Peyer's patch (tissue), 4 donors: ENCODE measurements at places on chromosomes 5 and 9.

DNA sequence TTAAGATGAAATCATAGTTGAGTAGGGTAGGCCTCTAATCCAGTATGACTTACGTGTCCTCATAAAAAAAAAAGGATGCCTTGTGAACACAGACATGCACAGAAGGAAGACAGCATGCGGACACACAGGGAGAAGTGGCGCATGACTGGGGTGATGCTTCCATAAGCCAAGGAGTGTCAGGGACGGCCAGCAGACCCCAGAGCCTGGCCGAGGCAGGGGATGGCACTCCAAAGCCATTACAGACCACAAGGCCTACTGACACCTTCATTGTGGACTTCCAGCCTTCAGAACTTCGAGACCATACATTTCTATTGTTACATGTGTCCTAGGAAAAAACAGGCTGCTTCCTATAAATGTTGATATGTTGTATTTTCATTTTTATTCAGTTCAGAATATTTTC lies 19.9 kb downstream of the EHMT1 start:
- DNase-seq = no peak

- DNase-seq = no peak
These were observed 25.7 kb downstream of the NCS1 start for GRCh38 chr9:130197888-130198287.

GRCh38 chr5:164335837-164336236 lies 830.4 kb downstream of the MAT2B start:
- no peak for DNase-seq

DNA sequence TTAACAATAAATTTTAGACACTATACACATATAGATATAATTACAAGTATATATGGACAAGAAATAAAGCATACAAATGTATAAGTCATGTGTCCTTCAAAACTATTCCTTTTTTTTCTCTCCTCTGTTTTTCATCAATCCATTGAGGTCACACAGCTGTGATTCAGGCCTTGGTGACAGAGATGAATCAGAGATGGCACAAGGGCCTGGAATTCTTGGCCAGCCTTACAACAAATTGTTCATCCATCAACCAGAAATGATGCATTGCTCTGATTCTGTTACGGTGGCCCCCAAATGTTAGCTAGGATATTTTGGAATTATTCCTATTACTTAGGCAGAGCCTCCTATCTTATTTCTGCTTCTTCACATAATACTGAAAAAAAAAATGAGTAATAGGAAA lies 108.7 kb upstream of the MPDZ start:
- no peak for DNase-seq

- DNase-seq = no peak
These were observed 401.1 kb upstream of the RGMB start for GRCh38 chr5:98372351-98372750.

DNA sequence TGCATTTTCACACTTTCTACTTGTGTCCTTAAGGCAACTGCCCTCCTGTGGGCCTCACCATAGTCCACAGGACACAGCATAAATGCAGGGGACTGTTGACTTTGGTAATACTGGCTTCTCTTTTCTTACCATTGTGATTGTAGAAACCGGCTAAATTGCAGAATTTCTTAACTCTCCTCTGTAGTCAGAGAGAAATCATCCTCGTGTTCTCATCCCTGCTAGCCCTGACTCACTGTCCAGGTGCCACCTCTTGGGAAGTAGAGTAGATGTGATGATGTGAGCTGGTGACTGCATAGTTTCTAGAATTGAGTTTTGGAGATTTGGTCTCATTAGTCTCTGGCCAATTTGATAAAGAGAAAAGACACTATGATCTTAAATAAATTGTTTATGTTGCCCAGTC lies 5.5 kb downstream of the PHF24 start:
- no peak for DNase-seq

DNA sequence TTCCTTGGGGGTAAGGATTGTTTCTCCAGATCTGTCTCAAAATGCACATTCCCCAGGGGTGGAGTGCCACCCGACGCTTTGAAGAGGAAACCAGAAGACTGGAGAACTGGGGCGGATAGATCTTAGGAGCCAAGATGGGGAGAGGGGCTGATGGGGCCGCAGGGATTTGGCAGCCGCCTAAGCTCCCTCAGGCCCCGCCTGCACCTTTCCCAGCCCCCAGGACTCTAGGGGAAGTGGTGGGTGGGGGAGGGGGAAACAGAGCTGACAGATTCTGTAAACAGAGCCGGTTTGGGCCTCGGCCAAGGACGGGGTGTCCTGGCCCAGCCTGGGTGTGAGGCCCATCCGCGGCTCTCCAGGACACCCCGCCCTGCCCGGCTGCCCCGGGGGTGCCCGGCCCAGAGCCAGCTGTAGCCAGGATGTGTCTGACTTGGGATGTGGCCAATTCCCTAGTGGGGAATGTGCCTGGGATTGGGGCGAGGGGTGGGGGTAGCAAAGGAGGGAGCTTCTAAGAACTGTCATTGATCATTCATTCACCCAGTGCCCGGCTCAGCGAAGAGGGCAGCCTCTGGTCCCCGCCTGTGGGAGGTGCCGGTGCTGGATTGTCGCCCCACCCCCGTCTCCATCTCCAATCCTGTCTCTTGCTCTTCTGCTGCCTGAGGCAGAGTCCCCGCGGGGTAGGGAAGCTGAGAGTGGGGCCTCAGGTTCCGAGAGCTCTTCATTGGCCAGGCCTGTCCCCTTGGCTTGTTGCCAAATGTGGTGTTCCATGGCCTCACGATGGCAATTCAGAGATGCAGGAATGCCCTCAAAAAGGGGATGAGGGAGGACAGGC lies 54.8 kb upstream of the CDKN2AIPNL start:
- peak; percentile 99 for DNase-seq

- DNase-seq = no peak
These were observed 122.0 kb downstream of the WDR70 start for GRCh38 chr5:37501152-37501551.

DNA sequence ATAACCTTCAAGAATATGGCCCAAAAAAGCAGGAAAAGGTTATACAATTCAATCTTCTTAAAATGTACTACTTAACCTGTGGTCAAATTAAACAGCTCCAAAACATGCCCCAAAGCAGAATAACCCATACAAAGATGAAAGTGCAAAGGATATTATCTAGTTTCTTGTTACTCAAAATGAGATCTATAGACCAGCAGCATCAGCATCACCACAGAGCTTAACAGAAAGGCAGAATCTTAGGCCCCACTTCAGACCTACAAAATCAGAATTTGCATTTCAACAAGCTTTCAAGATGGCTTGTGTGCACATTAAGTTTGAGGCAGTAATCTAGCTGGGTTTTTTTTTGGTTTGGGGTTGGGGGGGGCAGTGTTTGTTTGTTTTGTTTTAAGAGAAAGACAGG lies 54.0 kb downstream of the SCAI start:
- no peak for DNase-seq

- no peak for DNase-seq
These were observed 16.4 kb downstream of the FCN2 start for GRCh38 chr9:134896834-134897583.

DNA sequence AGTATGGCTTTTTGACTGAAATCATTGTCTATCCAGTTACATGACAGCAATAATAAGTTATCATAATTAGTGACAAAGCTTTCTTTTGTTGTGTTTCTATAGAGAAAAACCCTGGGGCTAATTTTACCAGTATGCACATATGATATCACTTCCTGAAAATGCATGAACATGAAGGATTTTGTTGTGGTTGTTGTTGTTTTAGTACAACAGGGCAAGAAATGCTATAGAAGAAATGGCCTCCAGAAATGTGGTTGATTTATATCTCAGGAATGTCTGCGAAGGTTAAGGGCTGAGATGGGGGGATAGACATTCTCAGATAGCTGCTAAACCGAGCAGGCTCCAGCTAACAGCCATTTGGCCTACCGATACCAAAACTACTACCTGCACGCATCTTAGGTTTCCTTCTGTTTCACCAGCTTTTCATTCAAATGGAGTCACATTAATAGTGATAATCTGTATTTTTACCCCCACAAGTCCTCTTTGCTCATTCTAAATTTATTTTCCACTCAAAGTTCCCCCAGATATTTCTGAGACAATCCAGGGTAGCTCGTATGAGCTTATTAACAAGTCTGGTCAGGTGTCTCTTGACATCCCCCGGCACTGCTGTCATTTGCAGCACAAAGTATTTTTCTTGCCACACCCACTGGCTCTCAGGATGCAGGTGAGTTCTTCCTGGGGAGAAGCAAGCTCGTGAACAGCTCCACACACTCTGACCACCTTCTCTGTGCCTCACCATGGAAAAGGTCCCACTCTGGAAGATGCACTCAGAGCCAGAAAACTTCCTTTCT lies 232.4 kb upstream of the GAS1 start:
- DNase-seq = no peak

DNA sequence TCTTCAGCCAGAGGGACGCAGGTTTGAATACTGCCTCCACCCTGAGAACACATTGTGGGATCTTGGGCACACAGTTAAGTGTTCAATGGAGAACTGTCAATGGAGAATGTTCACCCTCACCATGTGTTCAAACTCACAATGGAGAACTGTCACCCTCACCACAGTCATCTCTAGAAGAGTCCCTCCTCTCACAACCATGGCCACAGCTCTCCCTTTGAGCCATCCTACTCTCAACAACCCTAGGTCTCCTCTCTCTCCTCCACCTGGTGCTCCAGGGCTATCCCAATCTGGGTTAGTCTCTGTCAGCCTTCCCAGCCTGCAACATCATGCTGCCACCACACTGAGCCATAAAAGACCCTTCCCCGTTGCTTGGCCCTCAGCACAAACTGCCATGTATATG lies 36.3 kb upstream of the HAND1 start:
- DNase-seq = no peak

DNA sequence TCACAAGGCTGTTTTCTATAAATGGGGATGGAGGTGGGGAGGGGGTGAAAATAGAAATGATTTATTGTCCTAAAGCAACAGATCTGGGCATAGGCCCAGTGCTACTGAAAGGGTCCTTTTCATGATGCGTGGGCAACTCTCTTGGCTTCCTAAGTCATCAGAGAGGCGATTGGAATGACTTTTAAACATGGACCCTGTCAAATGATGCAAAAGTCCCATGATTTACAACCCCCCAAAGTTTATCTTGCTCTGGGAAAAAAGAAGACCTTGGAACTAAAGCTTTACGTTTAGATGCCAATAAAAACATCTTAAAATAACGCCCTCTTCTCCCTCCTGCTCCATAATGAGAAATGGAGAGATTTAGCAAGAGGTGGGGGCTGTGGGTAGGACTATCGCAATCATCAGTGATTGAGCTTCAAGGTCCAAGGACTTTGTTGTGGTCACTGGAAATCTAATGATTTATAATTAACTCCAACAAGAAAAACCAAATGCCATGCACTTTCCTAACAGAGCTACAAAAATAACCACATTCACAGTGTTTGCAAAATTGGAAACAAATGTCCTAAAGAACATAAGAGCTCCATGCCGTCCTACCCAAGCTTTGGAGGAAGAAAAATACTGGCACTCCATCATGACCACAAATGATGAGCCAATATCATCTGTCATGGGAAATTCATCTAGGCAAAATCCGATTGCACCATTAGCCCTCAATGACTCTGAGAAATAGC lies 167.5 kb upstream of the CLINT1 start:
- DNase-seq = no peak

GRCh38 chr9:2655411-2655901 lies 33.9 kb downstream of the VLDLR start:
- DNase-seq = no peak

DNA sequence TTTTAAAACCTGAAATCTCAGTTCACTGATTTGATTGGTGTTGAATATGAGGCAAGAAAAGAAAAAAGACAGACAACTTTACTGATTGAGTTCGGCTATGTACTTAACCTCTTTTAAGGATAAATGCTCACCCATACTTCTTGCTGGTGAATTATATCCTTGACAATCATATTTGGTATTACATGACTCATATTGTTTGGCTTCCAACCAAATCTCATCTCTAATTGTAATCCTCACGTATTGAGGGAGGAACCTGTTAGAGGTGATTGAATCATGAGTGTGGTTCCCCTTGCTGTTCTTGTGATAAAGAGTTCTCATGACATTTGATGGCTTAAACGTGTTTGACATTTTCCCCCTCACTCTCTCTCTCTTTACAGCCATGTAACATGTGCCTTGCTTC lies 255.6 kb upstream of the IZUMO3 start:
- DNase-seq = no peak

- no peak for DNase-seq
These were observed 10.6 kb downstream of the CDC42SE2 start for GRCh38 chr5:131274326-131275063.

DNA sequence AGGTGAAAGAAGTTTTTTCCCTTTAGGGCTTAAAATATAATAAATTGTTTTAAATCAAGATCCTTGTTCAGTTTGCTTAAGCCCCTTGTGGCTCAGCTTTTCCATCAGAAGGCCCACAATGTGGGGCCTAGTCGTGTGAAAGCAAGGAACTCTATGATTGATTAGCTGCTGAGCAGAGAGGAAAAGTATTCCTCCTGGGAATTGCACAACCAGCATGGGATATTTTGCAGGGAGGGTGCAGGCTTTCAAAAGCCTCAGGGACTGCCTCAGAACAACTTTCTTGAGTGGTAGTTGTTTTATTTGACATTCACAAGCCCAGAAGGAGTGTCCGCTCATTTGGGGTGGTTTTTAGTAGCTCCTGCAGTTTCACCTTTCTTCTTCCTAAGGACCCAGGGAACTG lies 19.8 kb downstream of the TTC23L start:
- no peak for DNase-seq

DNA sequence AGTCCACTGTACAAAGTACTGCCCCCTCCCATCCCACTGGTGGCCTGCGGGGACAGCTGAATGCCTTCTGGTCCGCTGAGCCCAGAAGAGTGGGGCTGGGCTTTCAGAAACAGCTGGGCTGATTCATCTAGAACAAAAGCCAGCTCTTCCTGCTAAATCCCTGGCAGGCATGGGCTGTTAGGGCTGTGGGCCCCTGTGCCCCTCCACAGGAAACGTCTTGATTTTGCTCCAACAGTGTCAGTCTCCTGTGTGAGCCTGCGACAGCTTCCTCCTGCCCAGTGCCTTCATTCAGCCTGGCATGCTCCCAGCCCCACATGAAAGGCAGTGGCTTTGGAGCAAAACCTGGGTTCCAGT lies 6.9 kb upstream of the GSN start:
- DNase-seq = no peak

GRCh38 chr5:88502179-88503040 lies 233.8 kb upstream of the TMEM161B start:
- DNase-seq = no peak

DNA sequence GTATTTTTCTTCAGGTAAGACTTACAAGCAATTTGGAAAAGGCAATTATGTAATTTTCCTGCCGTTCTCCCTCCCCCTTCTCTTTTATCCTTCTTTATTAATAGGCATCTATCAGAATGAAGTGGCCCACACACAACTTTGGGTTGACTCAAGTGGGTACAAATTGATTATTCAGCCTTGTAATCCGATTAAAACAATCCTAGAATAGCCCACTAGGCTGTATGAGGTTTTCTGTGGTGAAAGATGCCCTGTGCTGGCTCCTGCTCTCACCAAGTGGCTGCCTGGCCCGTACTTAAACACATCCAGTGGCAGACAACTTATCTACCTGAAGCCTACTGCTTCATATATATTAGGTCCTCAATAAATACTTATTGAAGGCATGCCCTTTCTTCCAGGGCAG lies 177.3 kb upstream of the C9orf72 start:
- no peak for DNase-seq

GRCh38 chr9:31574006-31574765 lies 810.3 kb upstream of the ACO1 start:
- no peak for DNase-seq

- no peak for DNase-seq
These were observed 5.2 kb downstream of the GFI1B start for GRCh38 chr9:132983491-132984201.
